CD4-positive, alpha-beta memory T cell (primary cell): ENCODE measurements at places on chromosomes 6 and 20. TPM values are rescaled to one million over a fixed set of nuclear protein-coding genes. Genes with fewer than 3 reads are reported as not detected.

Gene FRMD1
- not detected for polyA plus RNA-seq

DNA sequence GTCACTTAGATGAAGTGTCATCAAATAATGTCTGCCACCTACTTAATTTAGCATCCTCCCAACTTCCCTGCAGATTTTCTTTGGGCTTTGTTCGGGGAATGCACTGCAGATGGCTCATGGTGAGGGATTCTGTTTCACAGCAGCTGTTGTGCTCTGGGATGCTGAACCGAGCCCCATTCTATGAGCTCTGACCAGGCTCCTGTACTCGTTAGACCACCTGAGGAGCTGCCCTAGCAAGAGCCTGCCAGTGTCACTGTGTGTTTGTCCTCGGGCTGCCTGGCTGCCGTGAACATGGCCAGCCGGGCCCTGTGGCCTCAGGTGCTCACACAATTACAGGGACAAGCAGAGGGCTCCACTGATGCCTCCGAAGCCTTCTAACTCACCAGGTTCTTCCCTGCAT is 238.8 kb upstream of the ECI2 start:
- DNase-seq, result no peak

DNA sequence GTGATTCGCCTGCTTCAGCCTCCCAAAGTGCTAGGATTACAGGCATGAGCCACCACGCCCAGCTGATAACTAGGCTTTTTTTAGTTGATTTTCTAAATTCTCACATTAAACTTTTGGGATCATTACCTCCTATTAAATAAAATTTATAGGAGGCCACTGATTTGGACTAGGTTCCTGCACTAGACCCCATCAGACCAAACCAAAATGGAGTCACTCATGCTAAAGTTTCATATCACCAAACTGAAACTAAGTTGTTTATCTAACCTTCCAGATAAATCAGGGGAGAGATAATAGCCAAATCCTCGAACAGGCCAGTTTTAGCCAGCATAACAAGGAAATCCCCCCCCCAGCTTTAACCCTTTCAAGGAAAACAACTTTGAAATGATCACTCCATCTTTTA is 98.4 kb upstream of the SLC22A16 start:
- no peak for DNase-seq

DNA sequence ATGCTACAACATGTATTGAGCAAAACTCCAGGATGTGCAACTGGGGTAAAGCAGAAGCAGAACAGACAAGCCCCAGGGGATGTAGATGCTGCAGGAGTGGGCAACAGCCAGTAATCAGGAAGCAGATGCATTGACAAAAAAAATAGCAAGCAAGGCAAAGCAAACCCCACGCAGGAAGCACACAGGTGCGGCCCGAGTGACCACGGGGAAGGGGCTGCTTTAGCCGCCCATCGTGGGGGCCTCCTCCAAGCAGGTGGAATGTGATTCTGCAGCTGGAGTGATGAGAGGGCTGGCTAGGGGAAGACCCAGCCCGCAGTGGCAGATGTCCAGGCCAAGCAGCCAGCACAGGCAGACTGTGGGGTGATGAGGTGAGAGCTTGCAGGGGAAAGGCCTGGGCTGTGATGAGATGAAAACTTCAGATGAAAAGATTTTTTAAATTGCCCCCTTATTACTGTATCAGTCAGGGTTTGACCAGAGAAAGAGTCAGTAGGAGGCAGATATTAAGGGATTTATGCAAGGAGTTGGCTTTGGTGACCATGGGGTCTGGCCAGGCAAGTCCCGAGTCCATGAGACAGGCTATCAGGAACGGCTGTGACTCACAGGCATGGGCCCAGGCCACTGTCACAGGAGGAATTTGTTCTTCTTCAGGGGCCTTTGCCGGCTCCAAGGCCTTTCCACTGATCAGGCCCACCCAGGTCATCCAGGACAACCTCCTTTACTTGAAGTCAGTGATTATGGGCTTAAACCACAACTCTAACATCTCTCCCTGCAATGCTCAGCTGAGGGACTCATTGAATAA is 207.6 kb downstream of the ANKRD60 start:
- no peak for DNase-seq

Gene FOXC1
- not detected for polyA plus RNA-seq

Gene SLC17A9
- 0.13 TPM for polyA plus RNA-seq

Gene NKAIN2
- polyA plus RNA-seq, result not detected

- DNase-seq, result no peak
Observed at GRCh38 chr20:31811198-31811597, 8.0 kb upstream of the MYLK2 start.

- no peak for DNase-seq
Observed at GRCh38 chr20:49501917-49502316, 19.4 kb upstream of the KCNB1 start.

GRCh38 chr6:33458676-33459075 is 4.3 kb downstream of the ZBTB9 start:
- DNase-seq, result no peak

GRCh38 chr6:51562198-51562597 is 525.2 kb downstream of the PKHD1 start:
- DNase-seq, result no peak

DNA sequence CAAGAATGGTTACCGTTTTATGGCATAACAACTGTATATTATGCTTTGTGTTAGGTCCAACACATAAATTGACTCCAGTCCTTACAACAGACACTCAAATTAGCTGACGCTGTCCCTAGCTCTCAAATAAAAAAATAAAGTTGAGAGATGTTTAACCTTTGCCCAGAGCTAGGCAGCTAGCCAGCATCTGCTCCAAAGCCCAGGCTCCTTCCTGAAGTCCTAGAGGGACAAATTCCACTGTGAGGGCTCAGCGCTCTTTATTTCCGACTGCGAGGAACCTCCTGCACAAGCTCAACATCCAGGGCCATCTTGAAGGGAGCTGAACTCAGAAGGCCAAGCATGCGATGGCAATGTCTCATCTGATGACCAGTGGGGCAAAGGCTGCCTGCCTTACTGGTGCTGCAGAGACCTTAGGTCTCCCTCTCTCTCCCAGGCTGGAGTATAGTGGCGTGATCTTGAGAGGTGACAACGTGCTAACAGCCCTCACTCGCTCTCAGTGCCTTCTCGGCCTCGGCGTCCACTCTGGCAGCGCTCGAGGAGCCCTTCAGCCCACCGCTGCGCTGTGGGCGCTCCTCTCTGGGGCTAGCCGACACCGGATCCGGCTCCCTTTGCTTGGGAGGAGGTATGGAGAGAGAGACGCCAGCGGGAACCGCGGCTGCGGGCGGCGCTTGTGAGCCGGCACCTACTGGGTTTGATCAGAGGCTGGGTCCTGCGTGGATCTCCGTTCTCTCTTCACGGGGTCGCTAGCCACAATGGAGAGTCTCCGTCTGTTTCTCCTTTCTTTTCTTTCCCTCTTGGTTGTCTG is 24.7 kb upstream of the GFOD1 start:
- no peak for DNase-seq

DNA sequence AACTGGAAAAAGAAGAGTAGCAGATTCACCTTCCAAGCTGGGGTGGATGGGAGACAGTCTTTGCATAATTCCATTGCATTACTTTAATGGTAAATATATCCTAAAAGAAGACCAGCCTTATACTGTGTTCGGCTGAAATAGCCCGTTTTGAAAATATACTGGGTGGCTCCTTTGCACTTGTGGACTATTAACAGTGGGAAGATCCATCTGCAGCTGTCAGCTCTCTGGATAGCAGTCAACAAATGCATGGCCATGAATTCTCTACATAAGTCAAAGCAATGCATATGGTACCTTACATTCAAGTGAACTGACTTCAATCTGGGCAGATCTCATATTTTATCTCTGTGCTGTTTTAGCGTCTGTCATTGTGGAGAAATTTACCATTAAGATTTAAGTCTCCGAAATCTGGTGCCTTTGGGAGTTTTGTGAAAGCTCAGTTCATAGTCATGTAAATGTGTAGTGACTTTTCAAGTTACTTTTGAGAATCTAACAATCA is 400.6 kb upstream of the RNF217 start:
- DNase-seq, result no peak

Gene ADAT2
- 0.31 TPM for polyA plus RNA-seq

DNA sequence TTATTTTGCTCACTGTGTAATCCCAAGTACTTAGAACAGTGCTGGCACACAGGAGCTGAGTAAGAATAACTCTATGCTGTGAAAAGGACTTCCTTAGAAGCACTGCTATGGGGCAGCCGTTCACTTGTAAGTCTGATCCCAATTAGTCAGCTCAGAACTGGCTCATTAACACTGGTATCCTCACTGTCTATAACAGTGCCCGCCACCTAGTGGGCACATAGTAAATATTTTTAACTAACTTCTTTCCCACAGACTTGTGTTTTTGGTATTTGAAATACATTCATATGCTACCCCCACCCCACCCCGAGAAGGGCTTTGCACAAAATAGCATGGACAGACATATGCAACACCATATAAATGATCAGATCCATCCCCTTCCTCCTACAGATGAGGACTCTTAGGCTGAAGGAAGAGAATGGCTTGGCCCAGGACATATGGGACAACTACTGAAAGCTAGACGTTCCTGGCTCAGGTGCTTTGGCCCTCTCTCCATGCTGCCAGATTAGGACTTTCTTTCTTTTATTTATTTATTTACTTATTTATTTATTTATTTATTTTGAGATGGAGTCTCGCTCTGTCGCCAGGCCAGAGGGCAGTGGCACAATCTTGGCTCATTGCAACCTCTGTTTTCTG is 47.1 kb downstream of the DST start:
- DNase-seq, result no peak

Gene PKIB
- 0.24 TPM for polyA plus RNA-seq

- DNase-seq, result no peak
Observed at GRCh38 chr20:57495978-57496377, 29.0 kb downstream of the CTCFL start.

Gene VPS52
- polyA plus RNA-seq, result 13.4 TPM

GRCh38 chr6:128601060-128601459 is 80.7 kb upstream of the PTPRK start:
- DNase-seq, result no peak

- DNase-seq, result peak; percentile 93
Observed at GRCh38 chr6:137927777-137928218, 60.7 kb downstream of the TNFAIP3 start.

DNA sequence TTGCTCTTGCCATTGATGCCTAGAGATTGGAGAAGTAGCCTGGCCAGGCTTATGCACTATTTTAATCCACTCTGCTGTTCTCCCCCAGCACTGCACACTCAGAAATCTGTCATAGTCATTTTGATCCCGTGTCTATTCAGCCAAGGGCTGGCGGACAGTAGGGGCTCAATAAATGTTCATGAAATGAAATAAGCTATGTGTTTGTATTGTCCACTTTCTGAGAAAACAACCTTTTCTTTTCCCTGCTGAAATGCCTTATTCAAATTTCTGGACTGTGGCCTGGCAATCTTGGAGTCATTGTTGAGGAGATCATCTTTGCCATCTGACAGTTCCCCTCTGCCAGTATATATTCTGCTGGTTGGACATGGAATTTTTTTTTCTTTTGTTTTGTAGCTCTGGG is 550.4 kb upstream of the MAP3K7 start:
- no peak for DNase-seq

GRCh38 chr6:85250586-85251220 is 199.2 kb upstream of the NT5E start:
- DNase-seq, result no peak

Gene IRF4
- 5.7 TPM for polyA plus RNA-seq

DNA sequence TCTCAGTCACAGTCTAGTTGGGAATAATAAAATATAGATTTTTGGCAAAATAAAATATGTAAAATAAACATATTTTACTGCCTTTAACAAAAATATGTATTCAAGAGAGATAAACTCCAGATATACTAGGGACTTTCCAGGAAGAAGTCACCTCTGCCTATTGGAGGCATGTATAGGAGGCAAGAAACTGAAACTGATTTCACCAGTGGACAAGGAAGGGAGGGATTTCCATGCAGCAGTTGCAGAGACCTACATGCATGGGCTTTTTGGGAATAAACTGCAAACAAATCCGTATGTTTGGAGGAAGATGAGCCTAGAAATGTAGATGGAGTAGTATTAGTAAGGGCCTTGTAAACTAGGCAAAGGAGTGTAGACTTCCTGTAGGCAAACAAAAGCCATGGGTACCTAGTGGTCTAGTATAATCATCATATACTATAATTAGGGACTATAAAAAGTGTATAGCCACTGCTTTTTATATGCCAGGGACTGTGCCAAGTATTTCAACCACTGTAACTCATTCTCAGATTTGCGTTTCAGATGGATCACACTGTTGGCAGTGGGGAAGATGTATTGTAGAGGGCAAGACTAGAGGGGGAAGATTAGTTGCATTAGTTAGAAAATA is 38.9 kb downstream of the CD109 start:
- DNase-seq, result no peak

Gene RHAG
- not detected for polyA plus RNA-seq

Gene MAS1
- not detected for polyA plus RNA-seq

GRCh38 chr20:60171738-60172137 is 213.5 kb downstream of the CDH26 start:
- DNase-seq, result no peak

Gene IL17F
- not detected for polyA plus RNA-seq

- DNase-seq, result no peak
Observed at GRCh38 chr6:90434094-90434493, 137.5 kb upstream of the BACH2 start.

Gene RIPPLY2
- not detected for polyA plus RNA-seq

Gene SLC18B1
- polyA plus RNA-seq, result 19.5 TPM

- no peak for DNase-seq
Observed at GRCh38 chr6:131183427-131184095, 48.3 kb downstream of the AKAP7 start.
